ENCODE measurements at places on chromosomes 3 and 15. TPM values are rescaled to one million over a fixed set of nuclear protein-coding genes. Genes with fewer than 3 reads are reported as not detected.

The FOXB1 gene
- not detected for total RNA-seq

DNA sequence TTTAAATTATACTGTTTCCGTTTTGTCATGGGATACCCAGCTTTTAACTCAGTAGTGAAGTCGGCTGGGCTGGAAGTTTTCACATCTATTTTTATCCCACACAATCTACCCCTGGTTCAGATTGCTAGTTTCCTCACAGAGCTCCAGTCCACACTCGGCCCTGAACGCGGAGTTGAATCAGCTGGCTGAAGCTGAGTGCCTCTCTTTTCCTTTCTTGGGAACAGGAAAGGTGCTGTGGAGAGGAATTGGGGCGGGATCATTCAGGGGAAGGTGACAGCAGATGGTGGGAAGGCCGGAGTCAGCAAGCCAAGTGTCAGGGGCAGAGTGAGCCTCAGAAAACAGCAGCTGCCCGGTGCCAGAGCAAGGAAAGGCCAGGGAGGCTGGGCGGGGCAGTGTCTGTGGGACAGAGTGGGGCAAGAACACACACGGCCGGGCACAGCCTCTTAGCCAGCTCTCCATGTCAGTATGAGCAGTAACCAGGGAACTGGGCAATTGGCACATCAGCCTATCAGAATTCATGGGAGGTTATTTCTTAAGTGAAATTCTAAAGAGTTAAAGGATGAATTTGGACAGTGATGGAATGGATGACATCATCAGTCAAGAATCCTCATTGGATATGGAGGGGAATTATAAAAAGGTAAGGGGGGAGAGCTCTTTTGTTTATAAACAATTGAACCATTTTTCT is 135.7 kb upstream of the IL12A start:
- DNase-seq, result peak; percentile 92

DNA sequence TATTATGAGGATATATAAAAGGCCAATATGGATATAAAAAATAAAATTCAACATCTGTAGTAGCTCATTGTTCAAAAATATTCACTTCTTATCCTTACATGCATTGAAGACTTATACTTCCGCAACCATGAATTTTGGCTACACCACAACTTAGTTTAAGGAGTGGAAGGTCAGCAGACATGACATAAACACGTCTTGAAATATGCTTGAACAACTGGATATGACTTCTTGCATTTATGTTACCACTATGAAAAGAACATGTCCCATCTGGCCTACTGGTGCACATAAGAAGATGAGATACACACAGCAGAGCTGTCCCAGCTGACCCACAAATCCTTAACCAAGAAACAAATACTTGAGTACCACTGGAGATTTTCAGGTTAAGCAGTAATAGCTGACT is 52.1 kb downstream of the MYO9A start:
- DNase-seq, result no peak

The SLC24A5 gene
- not detected for total RNA-seq

GRCh38 chr3:25592510-25592968 is 72.2 kb downstream of the TOP2B start:
- DNase-seq, result peak; percentile 40

GRCh38 chr3:52026041-52026440 is 30.3 kb downstream of the DUSP7 start:
- DNase-seq, result no peak

The PTX3 gene
- 0.87 TPM for total RNA-seq

GRCh38 chr3:23840521-23840920 is 34.8 kb downstream of the UBE2E1 start:
- no peak for DNase-seq

GRCh38 chr15:63683343-63683951 is 86.3 kb downstream of the FBXL22 start:
- no peak for DNase-seq

GRCh38 chr3:11273891-11274291 is 1.7 kb downstream of the ATG7 start:
- DNase-seq, result peak; percentile 6

DNA sequence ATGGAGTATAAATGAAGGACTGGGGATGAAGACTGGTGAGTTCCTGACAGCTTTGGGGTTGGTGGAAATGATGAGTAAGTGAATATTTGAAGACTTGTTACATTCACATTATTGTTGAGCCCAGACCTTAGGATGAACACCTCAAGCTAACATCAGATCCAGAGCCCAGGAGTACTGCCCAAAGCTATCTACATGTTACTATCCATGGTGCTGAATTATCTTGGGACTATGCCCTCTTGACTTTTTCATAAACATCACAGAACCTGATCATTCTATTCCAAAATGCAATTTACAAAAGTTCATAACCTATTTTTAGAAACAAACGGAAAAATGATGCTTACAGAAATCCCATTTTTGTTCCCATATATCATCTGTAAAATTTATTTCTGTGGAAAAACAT is 613.3 kb downstream of the TUSC7 start:
- DNase-seq, result no peak

DNA sequence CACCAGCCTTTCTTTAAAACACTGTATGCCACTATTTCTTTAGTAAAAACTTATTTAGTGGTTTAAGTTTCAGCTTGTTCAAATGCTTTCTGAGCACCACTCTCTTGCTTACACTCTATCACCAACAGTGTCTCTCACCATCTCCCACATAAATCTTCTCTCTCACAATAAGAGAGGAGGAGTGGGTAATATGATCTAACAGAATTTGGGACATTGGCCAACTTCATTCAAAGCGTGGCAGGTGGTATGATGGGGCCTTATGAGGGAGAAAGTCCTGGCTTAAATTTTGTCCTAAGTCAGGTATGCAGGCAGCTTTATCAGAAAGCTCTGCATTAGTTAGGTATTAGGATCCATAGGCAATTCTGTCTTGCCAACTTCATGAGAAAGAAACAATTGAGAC is 1132.5 kb downstream of the TUSC7 start:
- DNase-seq, result no peak

GRCh38 chr3:48306860-48307530 is 26.5 kb downstream of the SPINK8 start:
- DNase-seq, result no peak

- no peak for DNase-seq
Observed at GRCh38 chr15:51303462-51303980, 34.9 kb downstream of the CYP19A1 start.

GRCh38 chr15:96066852-96067495 is 263.5 kb upstream of the NR2F2 start:
- no peak for DNase-seq

DNA sequence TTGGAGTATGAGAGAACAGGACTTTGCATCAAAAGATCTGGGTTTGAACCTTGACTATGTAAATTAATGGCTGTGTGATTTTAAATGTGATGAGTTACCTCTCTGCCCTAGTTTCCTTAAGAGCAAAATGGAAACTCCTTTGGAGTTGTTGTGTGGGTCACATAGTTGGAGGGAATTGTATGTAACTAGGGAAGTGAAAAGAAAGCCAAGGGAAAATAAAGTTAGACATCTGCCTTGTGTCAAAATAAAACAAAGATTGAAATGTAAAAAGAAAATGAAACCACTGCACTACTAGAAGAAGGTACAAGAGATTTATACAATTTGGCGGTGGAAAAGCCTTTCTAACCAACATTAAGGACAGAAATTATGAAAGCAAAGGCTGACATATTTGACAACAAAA is 1.7 kb upstream of the EHD4 start:
- no peak for DNase-seq
